ENCODE measurements at places on chromosomes 7 and 10. TPM values are rescaled to one million over a fixed set of nuclear protein-coding genes. Genes with fewer than 3 reads are reported as not detected.

DNA sequence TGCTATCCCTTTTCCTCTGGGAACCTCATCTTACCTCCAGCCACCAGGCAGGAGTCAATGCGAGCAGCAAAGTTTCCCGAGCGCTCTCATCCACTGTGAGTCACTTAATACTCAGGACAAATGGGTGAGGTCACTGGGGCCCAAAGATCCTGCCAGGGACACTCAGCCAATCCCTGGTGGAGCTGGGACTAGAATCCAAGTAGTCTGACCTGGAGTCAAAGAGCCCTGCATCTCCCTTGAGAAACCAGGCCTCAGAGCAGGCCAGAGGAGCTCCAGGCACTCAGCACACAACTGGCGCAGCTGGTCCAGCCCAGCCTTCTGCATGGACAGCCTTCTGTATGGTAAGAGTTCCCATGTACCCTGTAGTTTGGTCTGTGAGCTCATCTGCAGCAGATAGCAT is 142.3 kb downstream of the MAPK8 start:
- DNase-seq = peak; percentile 59

TUBAL3 gene
- 1.4 TPM for total RNA-seq

- DNase-seq = no peak
These were observed 277.0 kb downstream of the EXOC4 start for GRCh38 chr7:133529861-133530260.

MMP21 gene
- not detected for total RNA-seq

DNA sequence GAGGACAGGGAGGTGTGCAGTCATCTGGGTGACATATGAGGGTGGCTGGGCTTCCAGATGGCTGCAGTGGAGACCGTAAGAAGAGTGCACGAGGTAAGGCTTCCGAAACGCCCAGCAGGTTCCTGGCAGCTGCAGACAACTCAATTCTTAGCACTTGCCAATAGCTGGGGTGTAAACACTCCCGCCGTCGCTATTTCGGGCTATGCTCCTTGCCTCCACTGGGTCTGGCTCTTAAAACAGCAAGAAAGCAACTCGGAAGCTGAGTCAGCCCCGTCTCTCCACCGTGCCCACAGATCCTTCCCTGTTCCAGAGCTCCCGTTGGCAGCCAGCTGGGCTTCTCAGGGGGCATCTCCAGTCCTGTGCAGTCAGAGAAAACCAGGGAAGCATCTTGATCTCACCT is 6.1 kb upstream of the PDGFA start:
- peak; percentile 46 for DNase-seq

GRCh38 chr7:96823274-96823673 is 113.6 kb upstream of the SEM1 start:
- peak; percentile 38 for DNase-seq

- DNase-seq = peak; percentile 51
These were observed 72.3 kb downstream of the AMZ1 start for GRCh38 chr7:2760098-2760889.

GRCh38 chr10:78762086-78762630 is 306.6 kb upstream of the ZMIZ1 start:
- no peak for DNase-seq

DNA sequence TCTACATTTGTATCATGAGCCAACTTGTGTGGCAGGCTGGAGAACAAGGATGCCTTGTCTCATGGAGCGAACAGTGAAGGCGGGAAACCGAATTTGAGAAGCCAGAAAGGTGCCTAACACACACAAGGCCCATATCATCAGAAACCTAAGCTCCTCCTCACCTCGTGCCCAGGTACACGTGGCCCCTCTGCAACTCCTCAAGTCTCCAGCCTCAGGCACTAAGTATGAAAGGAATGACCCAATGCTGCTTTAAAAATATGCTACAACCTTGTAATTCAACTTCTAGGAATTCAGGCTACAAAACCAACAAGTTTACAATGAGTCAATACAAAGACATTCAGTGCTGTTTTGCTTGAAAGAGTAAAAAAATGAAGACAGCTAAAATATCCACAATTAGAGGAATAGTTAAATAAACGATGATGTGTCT is 95.7 kb downstream of the CDK6 start:
- peak; percentile 75 for DNase-seq

PRF1 gene
- total RNA-seq = not detected
